ENCODE measurements at places on chromosomes 13 and 19.

DNA sequence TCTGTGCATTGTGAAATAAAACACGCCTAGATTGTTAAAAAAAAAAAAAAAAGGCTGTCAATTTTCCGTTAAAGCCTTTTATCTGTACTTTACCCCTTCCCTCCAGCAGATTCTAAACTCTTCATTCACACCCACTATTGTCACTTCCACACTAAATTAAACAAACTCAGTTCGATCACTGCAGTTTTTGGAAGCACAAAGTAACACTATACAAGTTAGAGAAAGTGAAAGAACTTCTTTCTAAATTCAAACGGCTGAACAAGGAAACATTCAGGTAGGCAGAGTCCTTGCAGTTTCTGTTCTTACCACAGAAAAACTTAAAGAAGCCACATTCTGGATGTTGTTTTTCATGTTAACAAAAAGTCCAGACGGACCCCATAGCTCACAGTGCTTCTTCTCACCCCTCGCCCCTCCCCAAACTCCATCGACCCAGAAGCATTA lies 27.5 kb upstream of the UBE2L5 start:
- DNase-seq, result no peak

DNA sequence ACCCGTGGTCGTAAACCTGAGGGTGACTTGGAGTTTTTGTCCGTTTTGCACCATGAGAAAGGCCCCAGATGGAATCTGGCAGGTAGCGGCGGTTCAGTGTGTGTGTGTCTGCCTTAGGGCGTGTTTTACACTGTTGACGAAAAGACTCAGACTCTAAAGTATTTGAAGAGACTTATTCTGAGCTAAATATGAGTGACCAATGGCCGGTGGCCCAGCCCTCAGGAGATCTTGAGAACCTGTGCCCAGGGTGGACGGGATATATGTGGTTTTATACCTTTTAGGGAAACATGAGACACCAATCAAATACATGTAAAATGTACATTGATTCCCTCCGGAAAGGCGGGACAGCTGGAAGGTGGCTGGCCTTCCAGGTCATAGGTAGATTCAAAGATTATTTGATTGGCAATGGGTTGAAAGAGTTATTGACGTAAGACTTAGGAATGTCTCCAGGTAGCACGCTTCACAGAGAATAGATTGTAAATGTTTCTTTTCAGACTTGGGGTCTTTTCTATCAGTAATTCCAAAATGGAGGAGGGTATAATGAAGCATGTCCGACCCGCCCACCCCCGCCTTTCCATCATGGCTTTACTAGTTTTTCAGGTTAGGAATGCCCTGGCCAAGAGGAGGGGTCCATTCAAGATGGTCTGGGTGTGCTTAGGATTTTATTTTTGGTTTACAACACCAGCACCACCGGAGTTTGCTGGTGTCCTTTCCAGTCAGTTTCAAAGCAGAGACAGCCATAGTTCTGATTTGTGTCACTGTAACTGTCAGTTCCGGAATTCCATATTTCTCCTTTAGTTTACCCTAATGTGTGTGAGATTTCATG lies 1.0 kb upstream of the ZNF529 start:
- DNase-seq, result peak; percentile 27

- peak; percentile 31 for DNase-seq
These were observed 10.1 kb upstream of the NFIX start for GRCh38 chr19:12985049-12985776.

DNA sequence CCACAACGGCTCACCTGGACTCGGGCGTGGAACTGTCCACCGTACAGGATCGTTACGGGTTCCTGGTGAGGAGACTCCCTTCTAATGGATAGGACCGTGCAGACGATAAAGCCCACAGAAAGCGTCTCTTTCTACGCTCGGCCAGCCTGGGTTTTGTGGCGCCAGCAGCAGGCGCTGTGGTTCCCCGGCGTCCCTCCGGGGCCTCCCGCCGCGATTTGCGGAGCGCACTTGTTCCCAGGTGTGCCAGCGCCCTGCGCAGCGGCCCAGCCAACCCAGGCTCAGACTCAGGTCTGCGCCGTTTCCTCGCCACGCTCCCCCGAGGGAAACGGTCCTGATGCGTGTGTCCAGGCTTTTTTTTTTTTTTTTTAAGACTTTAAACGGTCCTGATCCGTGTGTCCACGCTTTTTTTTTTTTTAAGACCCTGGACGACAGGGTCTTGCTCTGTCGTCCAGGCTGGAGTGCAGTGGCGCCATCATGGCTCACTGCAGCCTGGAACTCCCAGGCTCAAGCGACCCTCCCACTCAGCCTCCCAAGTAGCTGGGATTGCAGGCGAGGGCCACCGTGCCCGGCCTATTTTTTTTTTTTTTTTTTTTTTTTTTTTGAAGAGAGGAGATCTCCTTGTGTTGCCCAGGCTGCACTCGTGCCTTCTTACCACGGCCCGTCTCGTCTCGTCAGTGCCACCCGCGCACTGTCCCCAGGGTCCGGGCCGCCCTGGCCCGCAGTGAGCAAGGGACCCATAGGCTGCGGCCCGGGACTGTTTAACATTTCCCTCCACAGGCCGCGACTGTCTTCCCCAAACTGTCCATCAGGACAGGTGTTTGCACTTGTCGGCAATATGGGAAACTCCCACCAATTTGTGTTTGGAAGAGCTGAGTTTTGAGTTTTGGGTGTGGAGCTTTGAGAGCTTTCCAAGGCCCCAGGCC lies 23.8 kb downstream of the GJA3 start:
- no peak for DNase-seq

DNA sequence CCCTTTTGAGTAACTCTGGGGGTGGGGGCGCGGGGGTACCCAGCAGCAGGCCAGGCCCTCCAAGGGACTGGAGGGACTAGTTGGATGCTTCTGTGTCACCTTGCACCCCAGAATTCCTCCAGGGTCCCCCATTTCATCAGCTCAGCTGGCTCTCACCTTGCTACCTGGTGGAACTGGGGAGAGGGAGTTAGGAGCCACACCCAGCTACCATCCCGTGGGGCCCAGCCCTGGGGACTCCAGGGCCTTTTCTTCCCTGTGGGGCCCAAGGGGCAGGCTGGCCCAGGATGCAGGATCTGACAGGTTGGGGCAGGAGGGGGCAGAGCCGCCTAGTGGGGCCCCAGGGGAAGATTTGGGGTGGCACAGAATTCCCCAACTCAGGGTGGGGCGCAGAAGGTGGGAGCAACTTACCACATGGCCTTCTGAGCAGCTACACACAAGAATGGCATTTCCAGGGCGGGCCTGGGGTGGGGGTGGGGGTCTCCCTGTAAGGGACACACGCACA lies 32.8 kb upstream of the NANOS3 start:
- no peak for DNase-seq

DNA sequence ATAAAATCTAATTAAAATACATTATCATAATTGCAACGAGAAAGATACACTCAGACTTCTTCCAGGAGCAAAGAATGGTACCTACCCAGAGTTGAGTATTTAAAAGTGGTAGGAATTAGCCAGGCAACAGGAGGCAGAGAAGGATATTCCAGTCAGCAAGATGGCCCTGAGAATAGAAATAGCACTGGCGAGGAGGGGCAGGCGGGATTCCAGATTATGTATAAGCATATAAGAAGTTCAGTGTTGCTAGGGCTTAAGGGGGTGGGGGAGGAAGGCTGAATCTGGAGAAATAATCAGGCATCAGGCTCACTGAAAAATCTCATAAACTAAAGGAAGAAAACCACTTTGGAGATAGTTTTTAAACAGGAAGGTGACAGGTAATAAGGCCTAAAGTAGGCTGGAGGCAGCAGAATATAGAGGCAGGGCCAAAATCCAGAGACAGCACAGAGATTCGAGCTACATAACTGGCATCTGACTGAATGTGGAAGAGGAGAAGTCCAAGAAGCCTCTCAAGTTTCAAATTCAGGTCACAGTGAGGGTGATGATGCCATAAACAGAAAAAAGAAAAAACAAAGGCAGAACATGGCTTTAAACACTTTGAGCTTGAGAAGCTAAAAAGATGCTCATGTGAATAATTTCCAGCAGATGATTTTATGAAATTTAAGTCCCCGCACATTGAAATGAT lies 7.5 kb downstream of the KPNA3 start:
- DNase-seq, result no peak

- DNase-seq, result no peak
These were observed 78.3 kb downstream of the CYSLTR2 start for GRCh38 chr13:48731957-48732569.

- DNase-seq, result no peak
These were observed 1.3 kb upstream of the CD177 start for GRCh38 chr19:43351998-43352746.

- DNase-seq, result no peak
These were observed 320.1 kb downstream of the DACH1 start for GRCh38 chr13:71546881-71547280.

DNA sequence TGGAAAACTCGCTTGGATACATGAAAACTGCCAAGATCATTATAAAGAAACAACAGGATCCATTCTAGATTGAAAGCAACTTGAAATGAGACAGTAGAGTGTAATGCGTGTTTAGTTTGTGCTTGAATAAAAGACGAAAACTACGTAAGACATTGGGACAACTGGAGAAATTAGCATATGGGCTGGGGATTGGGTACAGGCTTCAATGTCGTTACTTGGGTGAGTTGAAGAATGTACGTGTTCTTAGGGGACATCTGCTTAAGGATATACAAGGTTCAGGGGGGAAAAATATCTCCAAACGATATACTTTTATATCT lies 471 bp upstream of the ERVK3-1 start:
- no peak for DNase-seq

GRCh38 chr19:49683814-49684250 lies 5.6 kb upstream of the ADM5 start:
- no peak for DNase-seq

Measured in hypothalamus (tissue), 51 donors.